ENCODE measurements at places on chromosomes 12 and 14. TPM values are rescaled to one million over a fixed set of nuclear protein-coding genes. Genes with fewer than 3 reads are reported as not detected.

DNA sequence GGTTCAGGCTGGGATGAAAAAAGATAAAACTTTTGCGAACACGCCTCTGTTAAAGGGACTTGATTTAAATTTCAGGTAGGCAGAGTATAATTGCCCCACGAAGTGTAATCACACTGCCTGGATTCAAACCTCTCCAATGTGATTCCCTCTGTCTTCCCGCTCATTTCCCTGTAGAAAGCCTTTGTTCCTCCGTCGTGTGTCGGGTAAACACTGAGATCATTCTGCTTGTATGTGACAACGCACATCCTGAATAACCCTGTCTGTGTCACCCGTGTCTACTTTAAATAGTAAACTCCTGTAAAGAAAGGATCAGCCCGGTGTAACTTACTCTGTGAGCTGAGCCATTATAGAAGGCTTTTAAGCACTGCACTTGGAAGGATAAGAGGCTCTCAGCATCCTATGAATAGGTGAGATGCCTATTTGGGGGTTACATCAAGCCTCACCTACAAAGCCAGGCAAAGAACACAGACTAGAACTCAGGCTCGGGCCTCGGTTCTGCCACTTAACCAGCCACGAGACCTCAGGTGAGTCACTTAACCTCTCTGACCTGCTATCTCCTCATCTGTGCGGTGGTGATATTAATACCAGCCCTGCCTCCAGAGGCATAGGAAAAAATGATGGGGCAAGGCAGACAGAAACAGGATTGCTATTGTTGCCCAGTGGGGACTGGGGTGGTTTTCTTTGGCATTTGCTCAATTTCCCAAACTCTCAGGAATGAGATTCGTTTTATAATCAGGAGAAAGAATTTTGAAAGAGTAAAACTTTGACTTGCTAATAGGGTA lies 74.2 kb downstream of the RBM19 start:
- DNase-seq, result no peak

- no peak for DNase-seq
These were observed 943.0 kb downstream of the GALC start for GRCh38 chr14:87049950-87050349.

The DHRS7 gene
- 65.0 TPM for total RNA-seq

DNA sequence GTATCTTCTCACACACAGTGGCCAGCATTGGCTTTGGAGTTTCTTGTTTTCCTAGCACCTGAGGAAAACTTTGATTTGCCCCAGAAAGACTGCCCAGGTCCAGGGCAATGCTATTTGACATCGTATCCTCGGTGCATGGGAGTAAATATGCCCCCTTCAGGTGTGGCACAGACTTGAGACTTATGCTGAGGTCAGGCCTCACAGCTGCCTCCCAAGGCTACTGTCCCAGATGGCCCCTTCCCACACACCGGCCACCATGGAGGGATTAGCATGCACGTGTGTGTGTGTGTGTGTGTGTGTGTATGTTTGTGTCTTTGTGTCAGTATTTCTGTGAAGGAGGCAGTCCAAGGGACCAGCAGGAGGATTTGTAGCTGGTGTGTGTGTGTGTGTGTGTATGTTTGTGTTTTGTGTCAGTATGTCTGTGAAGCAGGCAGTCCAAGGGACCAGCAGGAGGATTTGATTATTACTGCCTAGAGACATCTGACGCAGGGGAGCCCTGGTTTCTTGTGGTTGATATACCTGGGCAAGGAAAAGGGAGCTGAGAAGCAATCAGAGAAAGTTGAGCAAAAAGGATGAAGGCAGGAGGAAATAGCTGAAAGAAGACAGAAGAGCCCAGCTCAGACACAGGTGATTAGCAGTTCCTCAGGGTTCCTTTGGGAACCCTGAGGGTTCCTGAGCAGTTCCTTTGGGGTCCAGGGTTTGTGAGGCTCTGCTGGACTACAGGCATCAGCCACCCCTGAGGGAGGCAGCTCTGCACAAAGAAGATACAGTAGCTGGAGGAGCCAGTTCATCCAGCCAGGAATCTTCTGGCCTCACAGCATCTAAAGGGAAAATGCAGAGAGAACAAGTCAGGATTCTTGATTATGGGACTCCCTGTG lies 42.2 kb downstream of the COX16 start:
- no peak for DNase-seq

The CNTN1 gene
- 0.66 TPM for total RNA-seq

The CAPZA3 gene
- 0.26 TPM for total RNA-seq

- no peak for DNase-seq
These were observed 69.6 kb downstream of the ITPK1 start for GRCh38 chr14:93045965-93046704.

- no peak for DNase-seq
These were observed 158.6 kb downstream of the MON2 start for GRCh38 chr12:62625228-62625627.

The OTUB2 gene
- 0.59 TPM for total RNA-seq

All from right lobe of liver (tissue), 6 donors.